Airway epithelial cell (primary cell): ENCODE measurements at places on chromosomes 6 and 20. TPM values are rescaled to one million over a fixed set of nuclear protein-coding genes. Genes with fewer than 3 reads are reported as not detected.

The GJA10 gene
- not detected in 2 replicates for total RNA-seq

The SLC17A5 gene
- 8.0 and 15.0 TPM in 2 replicates for total RNA-seq

The KATNA1 gene
- total RNA-seq: 13.4 and 18.2 TPM in 2 replicates

The FHL5 gene
- total RNA-seq: not detected in 2 replicates

The RHAG gene
- total RNA-seq: not detected in 2 replicates

The SMOC2 gene
- 0.33 and 1.1 TPM in 2 replicates for total RNA-seq

The AGPAT4 gene
- total RNA-seq: 3.7 and 5.6 TPM in 2 replicates

The KCNS1 gene
- total RNA-seq: 0.99 and 1.5 TPM in 2 replicates

The OR2H1 gene
- total RNA-seq: not detected in 2 replicates

The MLIP gene
- total RNA-seq: 0.63 TPM in 1 of 2 replicates, not detected in the other

The IPCEF1 gene
- 0.07 and 0.09 TPM in 2 replicates for total RNA-seq

The TMEM244 gene
- total RNA-seq: not detected in 2 replicates

The ATP9A gene
- 5.6 and 7.3 TPM in 2 replicates for total RNA-seq

The CGAS gene
- total RNA-seq: 1.8 and 3.2 TPM in 2 replicates

The ULBP2 gene
- total RNA-seq: 13.0 and 14.1 TPM in 2 replicates

The HDGFL1 gene
- total RNA-seq: not detected in 2 replicates

The OR12D3 gene
- total RNA-seq: not detected in 2 replicates

The ATF6B gene
- total RNA-seq: 20.4 and 29.6 TPM in 2 replicates

The TSPO2 gene
- not detected in 2 replicates for total RNA-seq
